ENCODE measurements at places on chromosomes 12 and 14.

- DNase-seq = no peak
Measured at GRCh38 chr14:62662811-62663455, 382.3 kb downstream of the KCNH5 start.

GRCh38 chr12:2834581-2835491 lies at the start of gene NRIP2:
NRIP2 (minus strand) TSS chr12:2835035; CDS start chr12:2834983, 52 bp downstream.
- DNase-seq = no peak

DNA sequence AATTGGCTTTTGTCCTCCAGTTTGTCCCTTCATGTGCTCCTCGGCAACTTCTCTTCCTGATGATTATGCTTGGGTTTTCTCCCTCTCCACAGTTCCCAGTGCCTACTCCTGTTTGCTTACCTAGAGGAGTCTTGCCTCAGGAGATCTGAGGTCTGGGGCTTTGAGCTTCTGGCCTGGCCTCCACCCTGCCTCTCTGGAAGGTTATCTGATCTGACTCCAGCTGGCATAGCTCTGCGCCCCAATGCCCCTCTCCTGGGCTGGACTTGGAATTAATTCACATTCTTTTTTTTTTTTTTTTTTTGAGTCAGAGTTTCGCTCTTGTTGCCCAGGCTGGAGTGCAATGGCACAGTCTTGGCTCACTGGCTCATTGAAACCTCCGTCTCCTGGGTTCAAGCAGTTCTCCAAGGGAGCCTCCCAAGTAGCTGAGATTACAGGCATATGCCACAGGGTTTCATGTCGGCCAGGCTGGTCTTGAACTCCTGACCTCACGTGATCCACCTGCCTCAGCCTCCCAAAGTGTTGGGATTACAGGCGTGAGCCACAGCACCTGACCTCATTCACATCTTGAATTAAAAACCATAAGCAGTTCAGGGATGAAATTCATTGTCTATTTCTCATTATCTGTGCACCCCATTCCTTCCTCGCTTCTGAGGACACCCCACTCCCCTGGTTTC lies 33.5 kb downstream of the CFL2 start:
- DNase-seq = no peak

GRCh38 chr12:60863421-60863820 lies 1267.6 kb downstream of the SLC16A7 start:
- DNase-seq = no peak

GRCh38 chr12:62291864-62292760 lies 31.9 kb downstream of the USP15 start:
- no peak for DNase-seq

DNA sequence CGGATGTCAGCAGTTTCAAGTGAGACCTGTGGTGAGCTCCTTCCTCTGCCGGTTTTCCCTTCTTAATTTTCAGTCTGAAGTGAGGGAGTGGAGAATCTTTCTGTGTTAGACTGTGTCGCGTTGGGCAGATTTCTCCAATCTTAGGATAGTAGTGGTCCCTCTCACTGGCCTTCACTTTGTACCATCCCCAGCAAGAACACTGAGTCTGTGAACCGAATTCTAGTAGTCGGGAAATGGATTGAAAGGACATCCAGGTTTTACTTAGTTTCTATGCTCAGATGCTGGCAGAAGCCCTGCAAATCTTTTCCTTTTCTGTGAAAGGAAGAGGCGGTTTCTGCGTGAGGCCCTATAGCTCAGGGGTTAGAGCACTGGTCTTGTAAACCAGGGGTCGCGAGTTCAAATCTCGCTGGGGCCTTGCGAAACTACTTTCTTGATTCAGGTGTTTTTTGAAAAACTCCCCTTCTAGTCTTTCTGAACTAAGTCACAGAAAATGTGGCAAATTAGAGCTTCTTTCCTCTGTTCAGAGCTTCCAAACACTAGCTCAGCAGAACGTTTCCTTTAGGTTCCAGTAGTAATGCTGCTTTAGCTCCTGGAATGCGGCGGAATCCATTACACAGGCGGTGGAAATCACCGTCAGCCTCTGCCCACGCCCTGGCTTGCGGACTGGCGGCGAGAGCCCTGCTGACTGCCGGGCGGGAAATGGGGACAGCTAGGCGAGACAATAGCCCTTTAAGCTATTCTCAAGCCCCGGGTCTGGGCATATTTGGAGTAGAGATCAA lies 2.8 kb upstream of the RNASE4 start:
- peak; percentile 64 for DNase-seq

DNA sequence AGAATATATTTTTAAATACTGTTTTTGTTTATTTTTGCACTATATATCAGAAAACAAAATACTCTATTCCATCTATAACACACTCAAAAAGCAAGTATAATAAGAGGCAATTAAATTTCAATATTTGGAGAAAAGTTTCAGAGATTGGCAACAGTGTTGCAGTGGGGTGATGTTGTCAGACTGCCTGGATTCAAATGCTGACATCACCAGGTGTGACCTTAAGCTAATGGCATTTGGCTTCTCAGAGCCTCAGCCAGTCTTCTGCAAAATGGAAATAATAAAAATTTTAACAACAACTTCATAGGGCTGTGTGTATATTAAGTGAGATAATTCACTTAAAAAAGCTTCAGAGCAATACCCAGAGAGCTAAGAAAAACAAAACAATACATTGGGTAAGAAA lies 74.7 kb downstream of the TMTC1 start:
- DNase-seq = no peak

DNA sequence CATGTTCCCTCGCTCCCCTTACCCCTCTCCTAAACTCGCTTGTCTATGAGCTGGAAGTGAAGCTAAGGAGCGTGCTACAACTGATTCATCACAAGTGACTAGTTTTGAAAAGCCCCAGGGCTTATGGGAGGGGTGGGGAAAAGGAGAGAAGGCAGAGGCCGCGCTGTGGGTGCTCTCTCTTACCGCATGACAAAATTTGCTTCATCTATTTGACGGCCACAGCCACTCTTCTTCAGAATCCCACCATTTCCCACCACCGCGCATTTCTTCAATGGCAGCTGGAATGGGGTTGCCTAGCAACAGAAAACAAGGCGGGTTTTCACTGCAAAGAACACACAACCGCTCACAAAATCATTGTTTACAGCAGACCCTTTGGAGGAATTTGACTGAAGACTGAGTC lies 79.4 kb downstream of the ST8SIA1 start:
- no peak for DNase-seq

GRCh38 chr12:40227447-40227846 lies 2.6 kb downstream of the LRRK2 start:
- no peak for DNase-seq

DNA sequence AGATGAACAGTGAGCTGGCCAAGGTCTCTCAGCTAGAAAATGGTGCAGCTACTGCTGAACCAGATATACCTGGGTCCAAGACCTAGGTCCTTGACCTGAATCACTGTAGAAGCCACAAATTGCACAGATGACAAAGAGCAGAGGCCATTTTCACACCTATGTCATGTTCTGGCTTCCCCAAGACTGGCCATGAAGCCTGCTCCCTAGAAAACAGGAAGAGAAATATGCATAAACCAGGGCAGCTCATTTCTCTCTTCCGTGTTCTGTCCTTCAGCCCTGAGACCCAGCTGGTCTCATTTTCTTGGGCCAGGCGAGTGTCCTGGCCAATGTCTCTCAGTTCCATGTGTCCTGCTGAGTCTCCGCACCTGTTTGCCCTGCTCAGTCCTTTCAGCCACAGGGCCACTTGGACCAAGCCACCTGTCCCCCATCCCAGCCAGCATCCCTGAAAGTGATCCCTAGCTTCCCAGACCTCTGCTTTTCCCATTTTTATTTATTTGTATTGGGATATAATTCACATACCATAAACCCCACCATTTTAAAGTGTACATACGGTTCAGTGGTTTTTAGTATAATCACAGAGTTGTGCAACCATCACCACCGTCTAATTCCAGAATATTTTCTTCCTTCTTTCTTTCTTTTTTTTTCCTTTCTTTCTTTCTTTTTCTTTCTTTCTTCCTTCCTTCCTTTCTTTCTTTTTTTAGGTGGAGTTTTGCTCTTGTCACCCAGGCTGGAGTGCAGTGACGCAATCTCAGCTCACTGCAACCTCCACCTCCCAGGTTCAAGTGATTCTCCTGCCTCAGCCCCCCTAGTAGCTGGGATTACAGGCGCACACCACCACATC lies 27.0 kb downstream of the P2RX7 start:
- DNase-seq = no peak

- DNase-seq = no peak
Measured at GRCh38 chr12:39763890-39764169, 144.2 kb upstream of the ABCD2 start.
